Foreskin keratinocyte (primary cell): ENCODE measurements at places on chromosomes 7 and 10. TPM values are rescaled to one million over a fixed set of nuclear protein-coding genes. Genes with fewer than 3 reads are reported as not detected.

The LAMB1 gene
- total RNA-seq = 179 and 219 TPM in 2 replicates

The IL6 gene
- total RNA-seq = 0.28 TPM in 1 of 2 replicates, not detected in the other

The WNT8B gene
- not detected in 2 replicates for total RNA-seq

The RASA4B gene
- total RNA-seq = 0.51 and 0.53 TPM in 2 replicates

The SH2B2 gene
- 0.35 and 0.41 TPM in 2 replicates for total RNA-seq

GRCh38 chr7:93515144-93515543 lies 59.4 kb downstream of the CALCR start:
- peak; percentile 15 for DNase-seq

- no peak for DNase-seq
Observed at GRCh38 chr10:68125772-68126171, 16.5 kb downstream of the MYPN start.

- no peak for DNase-seq
Observed at GRCh38 chr7:157378390-157378789, 41.6 kb downstream of the DNAJB6 start.

DNA sequence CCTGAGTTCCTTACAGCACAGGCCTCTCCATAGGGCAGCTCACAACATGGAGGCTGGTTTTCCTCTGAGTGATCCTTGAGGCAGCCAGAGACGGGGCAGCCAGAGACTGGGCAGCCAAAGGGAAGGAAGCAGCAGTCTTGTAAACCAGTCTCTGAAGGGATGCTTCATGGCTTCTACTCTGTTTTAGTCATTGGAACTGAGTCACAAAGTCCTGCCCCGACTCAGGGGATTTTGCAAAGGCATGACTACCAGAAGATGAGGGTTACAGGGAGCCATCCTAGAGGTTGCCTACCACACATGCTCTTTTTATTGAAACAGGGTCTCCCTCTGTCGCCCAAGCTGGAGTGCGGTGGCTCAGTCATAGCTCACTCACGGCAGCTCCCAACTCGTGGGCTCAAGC lies 44.4 kb upstream of the COMMD3 start:
- no peak for DNase-seq

DNA sequence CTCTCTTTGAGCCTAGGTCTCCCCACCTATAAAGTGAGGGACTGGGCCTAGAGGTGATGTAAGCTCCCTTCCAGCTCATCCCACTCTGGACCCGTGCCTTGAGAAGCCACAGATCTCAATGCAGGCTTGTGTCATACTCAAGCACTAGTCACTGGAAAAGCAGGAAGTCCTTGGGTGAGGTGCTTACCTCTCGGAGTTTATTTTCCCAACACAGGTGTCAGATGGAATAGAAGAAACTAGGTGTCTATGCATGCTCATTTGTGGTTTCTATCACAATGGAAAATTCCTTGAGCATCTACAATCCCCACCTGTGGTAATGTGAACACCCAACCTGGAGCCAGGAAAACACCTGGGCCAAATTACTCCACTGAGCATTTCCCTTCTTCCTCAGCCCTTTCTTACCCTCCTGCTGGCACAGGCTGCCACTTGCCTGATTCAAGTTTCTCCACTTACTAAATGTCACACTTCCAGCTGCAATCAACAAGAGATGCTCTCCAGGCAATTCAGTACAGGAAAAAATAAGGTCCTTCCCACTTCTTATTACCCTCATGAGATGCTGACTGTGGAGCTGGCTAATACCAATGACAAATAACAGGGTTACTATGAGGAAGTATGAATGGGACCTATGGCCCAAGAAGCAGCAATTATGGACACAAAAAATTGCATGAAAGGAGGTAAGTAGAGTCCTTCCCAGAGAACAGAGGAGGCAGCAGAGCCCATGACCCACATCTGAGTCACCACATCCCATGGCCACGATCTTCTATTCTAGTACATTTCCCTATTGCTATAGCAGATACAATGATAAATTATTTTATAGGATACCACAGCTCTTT lies 13.1 kb downstream of the LSM5 start:
- DNase-seq = peak; percentile 98

GRCh38 chr10:24989867-24990266 lies 26.1 kb downstream of the ENKUR start:
- no peak for DNase-seq

DNA sequence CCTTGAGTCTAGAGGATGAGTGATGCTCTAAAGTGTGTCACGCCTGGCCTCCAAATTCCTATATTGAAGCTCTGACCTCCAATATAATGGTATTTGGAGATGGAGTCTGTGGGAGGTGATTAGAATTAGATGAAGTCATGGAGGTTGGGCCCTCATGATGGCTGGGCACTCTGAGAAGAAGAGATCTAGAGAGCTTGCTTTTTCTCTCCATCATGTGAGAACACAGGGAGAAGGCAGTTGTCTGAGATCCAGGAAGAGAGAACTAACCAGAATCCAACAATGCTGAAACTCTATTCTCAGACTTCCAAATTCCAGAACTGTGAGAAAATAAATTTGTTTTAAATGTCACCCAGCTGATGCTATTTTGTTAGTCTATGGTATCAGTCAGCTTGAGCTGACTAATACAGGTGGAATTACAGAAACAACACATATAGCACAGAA lies 15.1 kb downstream of the RNF216 start:
- DNase-seq = no peak

- no peak for DNase-seq
Observed at GRCh38 chr10:89900554-89900953, 199.2 kb downstream of the KIF20B start.

DNA sequence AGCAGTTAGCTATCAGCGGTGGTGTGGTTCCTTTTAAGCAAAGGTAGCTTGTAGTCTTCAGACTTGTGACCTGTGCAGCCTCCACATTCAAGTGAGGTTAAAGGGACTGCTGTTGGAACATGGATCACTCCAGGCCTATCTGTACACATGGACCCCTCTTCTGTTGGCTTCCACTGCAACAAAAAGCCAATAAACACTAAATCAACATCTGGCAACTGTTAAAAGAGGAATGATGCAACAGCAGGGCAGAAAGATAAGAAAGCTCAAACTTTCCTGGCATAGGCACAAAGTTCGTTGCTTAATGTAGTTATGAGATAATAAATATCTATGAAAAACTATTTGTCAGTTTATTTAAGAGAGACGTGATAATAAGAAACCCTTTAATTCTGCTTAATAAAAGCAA lies 4.0 kb upstream of the MINPP1 start:
- no peak for DNase-seq
